Right ventricle myocardium superior (tissue), 1 donor: ENCODE measurements at places on chromosomes 5 and 9.

DNA sequence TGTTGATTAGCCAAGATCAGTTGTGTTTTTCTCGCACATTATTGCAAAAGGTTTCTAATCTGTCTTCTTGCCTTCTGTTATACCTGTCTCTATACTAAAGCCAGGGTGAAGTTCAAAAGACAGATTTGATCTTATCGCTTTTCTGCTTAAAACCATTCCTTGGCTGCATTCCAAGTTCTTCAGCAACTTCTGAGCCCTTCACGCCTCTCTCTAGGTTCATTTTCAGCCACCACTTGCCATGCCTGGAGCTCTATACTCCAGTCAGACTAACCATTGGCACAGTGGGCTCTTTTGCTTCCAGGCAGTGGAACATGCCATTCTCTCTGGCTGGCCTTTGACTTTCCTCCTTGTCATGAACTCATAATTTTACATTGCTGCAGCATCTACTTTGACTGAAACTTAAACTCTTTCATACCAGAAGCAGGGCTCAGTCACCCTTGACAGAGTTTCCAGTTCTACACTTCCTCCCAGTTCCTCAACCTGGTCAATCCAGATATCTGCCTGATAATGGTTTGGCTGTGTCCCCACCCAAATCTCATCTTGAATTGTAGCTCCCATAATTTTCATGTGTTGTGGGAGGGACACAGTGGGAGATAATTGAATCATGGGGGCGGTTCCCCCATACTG is 114.4 kb downstream of the SLC12A2 start:
- DNase-seq, result no peak

DNA sequence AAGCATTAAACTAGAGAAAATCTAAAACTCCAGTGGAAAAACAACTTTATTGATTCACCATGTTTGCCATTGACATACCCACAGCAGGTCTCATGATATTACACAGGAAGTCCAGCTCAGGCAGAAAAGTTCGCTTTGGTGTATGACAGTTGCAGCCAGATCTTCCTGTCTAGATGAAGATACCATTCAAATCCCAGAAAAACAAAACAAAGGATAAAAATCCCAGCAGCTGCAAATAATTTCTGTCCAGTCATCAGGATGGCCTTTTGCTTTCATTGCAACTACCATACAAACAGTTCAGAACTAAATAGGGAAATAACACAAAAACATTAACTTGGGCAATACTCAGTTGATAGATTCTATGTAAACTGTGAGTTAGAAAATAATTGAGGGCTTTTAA is 136.0 kb upstream of the NREP start:
- no peak for DNase-seq

- no peak for DNase-seq
These were observed 49.7 kb upstream of the FST start for GRCh38 chr5:53430618-53431252.

- DNase-seq, result no peak
These were observed 218.1 kb upstream of the DMRTA1 start for GRCh38 chr9:22228542-22228941.

DNA sequence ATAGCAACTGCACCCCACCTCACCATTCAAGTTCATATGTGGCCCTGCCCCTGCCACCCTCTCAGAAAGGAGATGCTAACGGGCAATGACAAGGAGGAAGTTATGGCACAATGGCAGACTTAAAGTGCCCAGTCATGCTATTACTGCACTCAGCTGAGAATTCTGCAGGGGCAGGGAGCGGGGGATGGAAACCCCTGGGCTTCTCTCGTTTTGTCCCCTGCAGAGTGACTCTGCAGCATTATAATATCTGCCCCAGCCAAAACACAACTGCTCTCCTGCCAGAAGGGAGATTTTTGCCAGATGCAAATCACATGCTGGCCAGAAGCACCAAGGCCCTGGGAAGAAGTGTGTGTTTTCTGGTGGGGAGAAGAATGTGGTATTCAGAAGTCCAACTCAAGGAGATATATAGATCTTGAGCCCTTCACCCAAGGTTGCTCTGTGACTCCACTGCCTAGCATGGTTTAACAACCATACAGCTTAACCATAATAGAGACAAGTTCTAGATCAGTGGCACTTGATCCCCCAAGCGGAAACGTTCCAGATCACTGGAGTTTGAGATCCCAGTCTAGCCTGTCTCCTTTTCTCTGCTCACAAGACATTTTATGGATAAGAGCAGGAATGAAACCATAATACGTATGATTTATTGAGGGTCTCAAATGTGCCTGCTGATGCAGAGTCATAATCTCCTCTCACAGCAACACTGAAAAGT is 207.0 kb upstream of the MAP3K1 start:
- no peak for DNase-seq

- no peak for DNase-seq
These were observed 267.4 kb downstream of the ADAMTSL1 start for GRCh38 chr9:18741359-18741758.

DNA sequence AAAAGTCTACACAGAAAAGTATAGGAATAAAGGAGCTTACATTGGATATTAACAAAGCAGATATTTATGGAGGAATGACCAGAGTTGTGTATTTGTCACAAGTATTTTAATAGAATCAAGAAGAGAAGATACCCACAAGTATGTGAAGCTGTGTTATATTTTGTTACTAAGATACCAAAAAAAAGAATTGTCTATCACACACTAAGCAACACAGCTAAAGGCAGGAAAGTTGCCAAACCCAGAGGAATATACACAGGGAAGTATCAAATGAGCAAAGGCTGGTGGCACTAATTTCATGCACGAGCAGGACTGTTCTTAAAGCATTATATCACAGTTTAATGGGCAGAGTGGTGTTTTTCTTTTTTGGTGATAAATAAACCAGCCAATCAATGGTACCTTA is 30.9 kb upstream of the RAI14 start:
- DNase-seq, result no peak

DNA sequence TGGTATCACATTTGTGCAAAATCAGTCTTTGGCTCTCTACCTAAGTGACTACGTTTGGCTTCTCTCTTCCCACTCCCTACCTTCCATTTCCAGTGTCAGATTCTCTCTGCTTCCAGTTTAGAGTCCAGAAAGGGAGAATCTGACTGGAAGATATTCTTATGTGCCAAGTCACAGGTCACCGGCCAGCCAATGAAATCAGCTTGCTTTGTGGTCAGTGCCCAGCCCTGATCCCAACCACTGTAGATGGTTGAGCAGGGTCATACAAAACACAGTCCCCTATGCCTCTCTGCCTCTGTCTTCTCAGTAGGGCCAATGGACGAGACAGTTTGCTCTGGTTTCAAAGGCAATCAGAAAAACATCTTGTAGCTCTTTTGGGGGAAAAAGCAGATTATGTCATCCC is 15.6 kb upstream of the EPB41L4B start:
- DNase-seq, result no peak

GRCh38 chr5:102750151-102750834 is 4.8 kb upstream of the PAM start:
- DNase-seq, result no peak

DNA sequence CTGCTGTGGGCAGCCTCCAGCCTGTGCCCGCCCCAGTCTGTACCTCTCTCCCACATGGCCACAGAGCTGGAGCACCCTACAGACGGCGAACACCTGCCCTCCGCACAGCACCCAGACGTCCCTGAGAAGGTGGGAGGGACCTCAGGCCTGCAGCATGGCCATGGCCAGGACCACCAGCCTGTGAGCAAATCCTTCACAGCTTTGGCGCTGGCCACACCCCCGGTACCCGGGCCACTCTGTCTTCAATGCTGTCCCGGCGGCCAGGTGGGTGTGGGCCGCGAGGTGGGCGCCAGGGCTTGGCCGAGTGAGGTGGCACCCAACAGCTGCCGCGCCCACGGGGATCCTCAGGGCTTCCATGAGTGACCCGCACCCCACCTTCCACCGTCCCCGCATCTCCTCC is 18.7 kb downstream of the NOTCH1 start:
- no peak for DNase-seq

GRCh38 chr5:135031813-135032694 is 2.0 kb downstream of the PITX1 start:
- no peak for DNase-seq

DNA sequence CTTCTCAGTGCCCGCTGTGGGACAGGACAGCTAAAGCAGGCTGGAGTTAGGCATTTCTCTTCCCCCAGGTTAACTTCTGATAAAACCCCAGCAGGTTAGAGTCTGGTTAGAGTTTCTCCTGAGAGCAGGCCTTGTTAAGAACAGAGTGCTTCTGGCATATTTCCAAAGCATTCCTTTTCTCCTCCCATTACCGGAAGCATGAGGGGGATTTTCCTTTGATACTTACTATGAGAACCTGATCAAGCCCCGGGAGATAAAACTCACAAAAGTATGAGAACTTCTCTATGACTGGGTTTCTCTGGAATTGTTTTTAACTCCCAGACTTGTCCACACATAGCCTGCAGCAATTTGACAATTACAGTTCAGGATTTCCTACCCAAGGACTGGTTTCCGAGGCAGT is 77.4 kb upstream of the MAST4 start:
- no peak for DNase-seq

- DNase-seq, result no peak
These were observed 20.2 kb downstream of the OCLN start for GRCh38 chr5:69512740-69513260.

DNA sequence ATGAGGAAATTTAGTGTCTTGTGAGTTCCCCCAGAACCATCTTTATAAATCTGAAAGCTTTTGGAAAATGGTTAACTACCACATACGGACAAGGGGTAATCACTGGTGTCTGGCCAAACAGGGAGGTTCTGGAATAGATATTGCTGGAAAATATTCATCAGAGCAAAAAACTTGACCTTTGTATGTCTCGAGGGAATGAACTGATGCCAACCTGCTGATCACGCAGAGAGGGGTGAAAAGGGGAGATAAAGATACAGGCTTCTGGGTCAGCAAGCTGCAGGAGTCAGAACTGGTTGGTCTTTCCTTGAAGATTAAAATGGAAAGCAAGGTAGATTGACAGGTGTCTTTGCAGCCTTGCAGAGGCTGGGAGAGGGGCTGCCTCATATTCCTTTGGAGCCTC is 35.5 kb downstream of the PSAT1 start:
- no peak for DNase-seq

GRCh38 chr9:38432922-38433510 is 8.8 kb upstream of the IGFBPL1 start:
- no peak for DNase-seq

GRCh38 chr5:171312129-171312974 is 3.3 kb downstream of the TLX3 start:
- DNase-seq, result no peak

GRCh38 chr5:122323738-122324137 is 11.7 kb downstream of the SNCAIP start:
- no peak for DNase-seq

- DNase-seq, result no peak
These were observed 32.5 kb upstream of the PPP1R26 start for GRCh38 chr9:135447126-135447525.

- DNase-seq, result no peak
These were observed 15.2 kb downstream of the OR1B1 start for GRCh38 chr9:122642226-122642625.

DNA sequence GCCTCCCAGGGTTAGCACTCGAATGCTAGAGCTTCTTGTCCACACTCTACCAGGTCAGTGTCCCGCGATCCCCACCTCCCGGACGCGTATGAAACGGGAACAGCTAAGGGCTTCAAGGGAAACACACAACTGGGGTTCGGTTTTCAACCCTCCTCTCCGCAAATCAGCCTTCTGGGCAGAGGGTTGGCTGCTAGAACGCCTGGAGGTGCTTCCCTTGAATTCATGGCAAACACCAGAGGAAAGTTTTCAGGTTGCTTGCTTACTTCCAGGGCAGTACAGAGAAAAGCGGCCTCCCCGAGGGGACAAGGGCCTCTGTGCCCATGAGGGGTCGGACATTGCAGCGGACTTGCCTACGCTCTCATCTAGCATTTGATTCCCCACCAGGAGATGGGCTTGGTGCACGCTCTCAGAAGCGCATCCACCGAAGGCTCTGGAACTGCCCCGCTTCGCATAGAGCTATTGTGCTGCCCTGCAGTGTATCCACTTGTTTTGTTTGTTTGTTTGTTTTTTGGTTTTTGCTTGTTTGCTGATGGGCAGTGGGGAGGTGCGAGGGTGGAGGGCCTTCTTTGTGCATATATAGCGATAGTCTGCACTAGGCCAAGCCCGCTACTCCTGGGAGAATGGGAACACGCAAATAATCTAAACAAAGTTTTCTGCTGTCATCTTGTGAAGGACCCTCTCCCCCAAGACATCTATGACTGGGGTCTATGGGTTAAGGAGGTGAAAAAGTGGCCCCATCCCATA is 1.3 kb upstream of the DMRT3 start:
- no peak for DNase-seq

- no peak for DNase-seq
These were observed 1409.6 kb upstream of the WWC1 start for GRCh38 chr5:166881802-166882201.

DNA sequence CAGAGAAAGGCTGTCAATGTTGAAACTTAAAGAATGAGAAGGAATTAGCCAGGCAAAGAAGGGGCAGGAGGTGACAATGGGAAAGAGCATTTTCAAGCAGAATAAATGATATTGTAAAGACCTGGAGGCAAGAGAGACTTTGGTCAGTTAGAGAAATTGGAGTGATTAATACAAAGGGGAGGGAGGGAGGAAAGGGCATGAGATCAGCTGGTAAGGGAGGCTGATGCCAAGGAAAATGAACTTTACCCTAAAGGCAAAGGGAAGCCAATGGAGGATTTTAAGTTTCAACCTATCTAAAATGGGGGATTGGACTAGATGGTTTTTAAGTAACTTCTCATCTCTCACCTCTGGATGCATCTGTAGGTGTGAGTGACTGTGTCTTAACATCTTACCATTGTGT is 23.3 kb downstream of the C5 start:
- DNase-seq, result no peak

DNA sequence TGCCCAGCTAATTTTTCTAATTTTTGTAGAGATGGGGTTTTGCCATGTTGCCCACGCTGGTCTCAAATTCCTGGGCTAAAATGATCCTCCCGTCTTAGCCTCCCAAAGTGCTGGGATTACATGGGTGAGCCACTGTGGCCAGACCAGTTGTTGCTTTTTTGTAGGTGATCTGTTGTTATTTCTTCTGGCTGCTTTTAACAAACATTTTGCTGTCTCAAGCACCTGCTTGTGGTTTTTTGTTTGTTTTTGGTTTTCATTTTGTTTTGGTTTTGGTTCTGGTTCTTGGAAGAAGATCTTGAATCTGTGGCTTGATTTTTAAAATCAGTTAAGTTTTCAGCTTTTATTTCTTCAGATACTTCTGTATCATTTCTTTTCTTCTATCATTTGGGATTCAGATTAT is 21.1 kb downstream of the ERCC6L2 start:
- DNase-seq, result no peak

DNA sequence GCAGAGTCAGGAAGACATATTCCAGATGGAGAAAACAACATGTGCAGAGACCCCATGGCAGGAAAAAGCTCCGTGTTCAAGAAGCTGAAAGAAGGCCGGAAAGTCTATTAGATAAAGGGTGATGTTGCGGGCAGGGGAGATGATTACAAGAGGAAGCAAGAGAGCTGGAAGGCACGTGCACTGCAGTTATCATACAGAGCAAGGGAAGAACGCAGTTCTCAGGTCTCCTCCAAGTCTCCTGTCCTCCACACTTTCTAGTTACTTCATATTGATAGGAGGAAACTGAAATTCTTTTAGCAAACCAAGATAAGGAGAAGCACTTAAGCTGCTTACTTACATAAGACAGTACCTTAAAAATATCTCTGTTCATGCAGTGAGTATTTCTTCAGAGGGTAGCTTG is 58.3 kb upstream of the PLPP6 start:
- DNase-seq, result no peak

GRCh38 chr9:95642189-95642588 is 125.4 kb upstream of the PTCH1 start:
- DNase-seq, result no peak
